Left lobe of liver (tissue), 2 donors: ENCODE measurements at places on chromosomes 3 and 15.
A peak's percentile ranks its signal among the peaks of the same experiment; 100 is the strongest.

DNA sequence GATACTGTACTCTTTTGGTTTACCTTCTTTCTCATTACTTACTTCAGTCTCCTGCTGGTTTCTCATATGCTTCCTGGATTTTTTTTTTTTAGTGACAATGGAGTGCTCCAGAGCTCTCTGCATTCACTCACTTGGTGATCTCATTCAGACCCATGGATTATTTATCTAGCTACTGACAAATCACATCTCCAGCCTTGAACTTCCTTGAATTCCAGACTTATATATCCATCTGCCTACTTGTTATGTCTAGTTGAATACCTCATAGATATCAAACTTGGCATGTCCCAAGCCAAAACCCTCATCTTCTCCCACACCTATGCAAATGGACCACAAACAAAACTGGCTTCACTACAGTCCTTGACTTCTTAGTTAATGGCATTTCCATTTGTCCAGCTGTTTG lies 234.7 kb upstream of the ZPLD1 start:
- no peak for DNase-seq

GRCh38 chr15:62953021-62953420 lies 89.5 kb upstream of the TPM1 start:
- DNase-seq = no peak

- no peak for DNase-seq
These were observed 86.5 kb upstream of the FAM98B start for GRCh38 chr15:38367476-38367875.

DNA sequence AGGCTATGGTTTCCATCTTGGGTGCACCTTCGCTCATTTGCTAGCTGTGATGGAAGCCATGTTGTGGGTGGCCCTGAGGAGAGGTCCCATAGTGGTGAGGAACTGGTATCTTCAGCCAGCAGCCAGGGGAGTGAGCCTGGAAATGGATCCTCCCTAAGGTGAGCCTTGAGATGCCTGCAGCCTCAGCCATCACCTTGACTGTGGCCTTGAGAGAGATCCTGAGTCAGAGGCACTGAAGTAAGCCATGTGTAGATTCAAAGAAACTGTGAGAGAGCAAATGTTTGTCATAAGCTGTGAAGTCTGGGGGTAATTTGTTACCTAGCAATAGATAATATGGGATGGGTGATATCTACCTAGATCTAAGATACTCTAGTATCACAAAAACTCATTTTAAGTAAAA lies 105.3 kb downstream of the SNRK start:
- no peak for DNase-seq

- DNase-seq = no peak
These were observed 3.6 kb upstream of the CHRM5 start for GRCh38 chr15:33964665-33965040.

DNA sequence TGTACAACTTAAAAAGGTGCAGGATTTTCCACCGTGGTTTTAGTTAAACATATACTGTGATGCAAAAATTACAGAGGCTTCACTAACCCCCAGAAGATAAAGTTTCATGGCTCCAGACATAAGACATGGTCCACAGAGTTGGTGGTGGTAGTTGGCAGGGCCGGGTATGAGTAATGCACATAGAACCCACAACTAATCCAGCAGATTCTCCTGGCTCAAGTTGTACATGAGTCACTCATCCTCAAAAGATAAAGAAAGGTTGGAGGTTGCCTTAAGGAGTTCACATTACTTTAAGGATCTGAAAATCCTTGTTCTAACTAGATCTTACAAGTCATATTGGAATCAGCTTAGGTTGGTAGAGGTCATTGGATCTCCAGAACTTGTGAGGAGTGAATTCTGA lies 98.3 kb upstream of the ZBTB20 start:
- no peak for DNase-seq

DNA sequence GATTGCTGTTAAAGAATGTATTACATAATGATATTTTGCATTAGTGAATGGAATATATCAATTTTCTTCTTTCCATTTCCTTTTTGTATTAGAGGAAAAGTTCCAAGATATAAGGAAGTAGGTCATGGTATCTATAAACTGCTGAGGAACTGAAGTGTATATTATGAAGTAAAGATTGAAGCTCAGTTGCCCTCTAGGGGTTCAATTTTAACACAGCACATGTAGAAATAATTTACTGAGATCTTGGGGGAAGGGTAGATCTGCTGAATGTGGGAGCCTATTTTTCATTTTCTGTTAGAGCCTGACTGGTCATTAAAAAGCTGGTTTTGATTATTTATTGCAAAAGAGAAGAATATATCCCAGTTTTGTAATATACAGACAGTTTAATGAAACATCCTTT lies 45.2 kb downstream of the CMC1 start:
- DNase-seq = no peak

DNA sequence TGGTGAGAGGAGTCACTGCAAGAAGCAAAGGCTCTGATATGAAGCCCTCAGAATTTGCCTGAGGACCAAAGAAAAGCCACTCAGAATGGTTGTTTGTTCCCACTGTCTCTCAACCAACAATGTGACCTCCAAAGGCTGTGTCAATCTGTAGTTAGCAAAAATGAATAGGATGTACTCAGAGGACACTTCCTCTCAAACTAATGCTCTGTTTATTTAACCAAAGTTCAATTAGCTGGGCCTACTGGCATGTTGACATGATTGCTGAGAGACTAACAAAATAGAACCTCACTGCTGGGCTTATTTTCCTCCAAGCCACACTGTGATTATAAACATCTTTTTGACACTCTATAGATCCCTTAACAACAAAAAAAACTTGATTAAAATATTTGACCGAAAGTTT lies 522.5 kb downstream of the OCA2 start:
- no peak for DNase-seq

DNA sequence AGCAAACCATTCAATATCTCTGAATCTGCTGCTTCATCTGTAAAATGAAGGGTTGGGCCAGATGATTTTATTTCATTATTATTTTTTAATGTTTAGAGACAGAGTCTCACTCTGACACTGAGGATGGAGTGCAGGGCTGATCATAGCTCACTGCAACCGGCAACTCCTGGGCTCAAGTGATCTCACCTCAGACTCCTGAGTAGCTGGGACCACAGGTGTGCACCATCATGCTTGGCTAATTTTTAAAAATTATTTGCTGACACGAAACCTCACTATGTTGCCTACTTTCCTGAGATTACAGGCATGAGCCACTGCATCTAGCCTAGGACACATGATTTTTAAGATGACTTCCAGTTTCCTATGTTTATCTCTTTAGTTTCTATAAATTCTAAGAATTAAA lies 105.8 kb downstream of the P3H2 start:
- no peak for DNase-seq

DNA sequence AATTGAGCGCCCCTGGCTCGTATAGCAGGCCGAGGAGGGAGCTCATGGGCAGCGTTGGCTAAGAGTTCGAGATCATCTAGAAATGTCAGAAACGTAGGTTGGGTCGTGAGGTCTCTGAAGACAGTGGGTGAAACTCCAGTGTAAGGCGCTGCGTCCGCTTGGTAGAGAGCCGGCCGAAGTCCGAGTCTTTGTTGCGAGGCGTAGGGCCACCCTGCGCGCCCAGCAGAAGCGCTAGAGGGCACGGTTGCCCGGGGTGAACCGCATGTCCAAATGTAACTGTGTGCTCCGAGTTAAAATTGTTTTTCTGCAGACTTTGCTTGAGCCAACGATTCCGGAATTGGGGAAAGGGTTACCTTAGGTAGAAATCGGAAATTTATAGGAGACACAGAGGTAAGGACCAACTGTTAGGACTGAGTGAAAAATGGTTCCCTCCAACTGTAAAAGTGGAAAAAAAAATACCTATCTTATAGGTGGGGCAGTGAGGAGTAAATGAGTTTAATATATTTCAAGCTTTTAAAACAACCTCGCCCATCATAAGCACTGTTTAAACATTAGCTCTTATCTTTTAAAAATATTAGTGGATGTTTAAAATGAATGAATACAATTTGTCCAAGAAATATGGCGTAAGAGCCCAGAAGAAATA lies 993 bp upstream of the SIAH2 start:
- DNase-seq = peak; percentile 84

DNA sequence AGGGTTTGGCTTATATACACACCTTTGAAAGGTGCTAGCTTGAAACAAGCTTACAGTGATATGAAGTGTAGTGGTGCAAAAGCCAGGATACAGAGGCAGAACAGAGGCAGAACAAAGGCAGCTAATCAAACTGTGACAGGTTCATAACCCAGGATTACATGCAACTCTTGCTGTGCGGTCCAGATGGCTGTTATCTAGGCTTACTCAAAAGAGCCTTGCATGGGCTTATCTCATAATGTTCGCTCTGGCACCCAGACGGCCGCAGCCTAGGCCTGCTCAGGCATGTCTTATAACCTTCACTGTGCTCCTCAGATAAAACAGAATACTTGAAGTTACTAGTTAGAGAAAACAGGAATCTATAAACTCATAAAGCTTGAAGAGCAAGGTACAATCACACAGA lies 22.8 kb upstream of the NOX5 start:
- DNase-seq = no peak

DNA sequence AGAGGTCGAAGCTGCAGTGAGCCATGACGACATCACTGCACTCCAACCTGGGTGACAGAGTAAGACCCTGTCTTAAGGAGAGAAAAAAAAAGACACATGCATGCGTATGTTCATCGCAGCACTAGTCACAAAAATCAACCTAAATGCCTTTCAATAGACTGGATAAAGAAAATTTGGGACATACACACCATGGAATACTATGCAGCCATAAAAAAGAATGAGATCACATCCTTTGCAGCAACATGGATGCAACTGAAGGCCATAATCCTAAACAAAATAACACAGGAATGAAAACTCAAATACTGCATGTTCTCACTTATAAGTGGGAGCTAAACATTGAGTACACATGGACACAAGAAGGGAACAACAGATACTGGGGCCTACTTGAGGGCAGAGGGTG lies 53.1 kb downstream of the FSIP1 start:
- DNase-seq = no peak

DNA sequence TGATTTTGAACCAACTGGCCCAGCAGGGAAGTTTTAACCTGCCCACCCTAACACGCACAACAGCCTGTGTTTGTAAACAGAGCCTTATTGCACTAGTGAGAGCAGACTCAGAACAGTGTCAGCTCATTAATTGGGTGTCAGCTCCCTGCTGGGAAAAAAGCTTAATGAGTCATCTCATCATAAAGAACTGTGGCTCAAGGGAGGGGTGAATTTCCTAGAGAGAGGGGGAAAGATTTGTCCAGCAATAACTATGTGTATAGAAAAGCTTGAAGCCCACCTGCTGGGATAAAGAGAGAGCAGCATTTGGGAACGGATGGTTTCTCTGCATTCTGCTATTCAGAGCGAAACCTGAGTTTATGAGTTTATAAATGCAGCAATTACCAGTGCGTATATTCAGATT lies 48.9 kb upstream of the GMNC start:
- DNase-seq = no peak

DNA sequence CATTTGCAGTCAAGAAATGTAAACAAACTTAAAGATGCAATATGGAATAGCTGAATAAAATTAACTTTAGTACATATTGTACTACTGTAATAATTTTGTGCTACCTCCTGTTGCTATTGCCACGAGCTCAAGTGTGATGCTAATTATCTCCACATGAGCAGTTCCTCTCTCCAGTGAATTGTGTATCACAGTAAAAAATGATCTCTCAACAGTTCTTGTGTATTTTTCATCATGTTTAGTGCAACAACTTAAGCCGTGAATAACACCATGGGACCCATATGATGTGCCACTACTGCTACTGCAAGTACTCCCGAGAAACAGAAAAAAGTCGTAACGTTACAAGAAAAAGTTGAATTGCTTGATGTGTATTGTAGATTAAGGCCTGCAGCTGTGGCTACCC lies 12.4 kb downstream of the RIOX2 start:
- DNase-seq = no peak

- DNase-seq = no peak
These were observed 8.4 kb downstream of the ACP3 start for GRCh38 chr3:132325634-132326033.

DNA sequence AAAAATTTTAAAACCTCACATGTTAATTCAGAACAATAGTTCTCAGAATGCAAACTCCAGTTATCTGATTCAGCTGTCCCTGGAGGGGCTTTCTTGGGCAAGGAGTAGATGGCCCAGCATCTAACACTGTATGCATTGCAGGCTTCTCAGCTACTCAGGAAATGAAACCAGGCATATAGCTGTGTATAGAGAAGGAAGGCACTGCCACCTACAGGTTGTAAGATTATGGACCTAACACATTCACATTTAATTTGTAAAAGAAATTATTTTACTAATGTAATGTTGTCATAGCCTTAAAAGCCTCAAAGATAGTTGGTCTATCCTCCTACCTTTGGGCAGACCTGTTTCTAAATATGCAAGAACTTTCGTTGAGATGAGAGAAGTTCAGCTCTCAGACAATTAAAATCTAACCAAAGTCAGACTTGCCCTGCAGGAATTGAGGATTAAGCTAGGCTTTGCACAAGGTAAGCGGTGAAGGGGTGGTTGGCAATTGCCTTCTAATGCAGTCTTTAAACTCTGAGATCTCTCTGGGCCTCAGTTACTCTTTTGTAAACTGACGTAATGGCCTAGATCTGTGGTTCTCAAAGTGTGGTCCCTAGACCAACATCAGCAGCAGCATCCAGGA lies 132.8 kb upstream of the SLC24A5 start:
- no peak for DNase-seq

GRCh38 chr15:53911431-53911830 lies 66.8 kb upstream of the UNC13C start:
- no peak for DNase-seq

- DNase-seq = no peak
These were observed 95.8 kb downstream of the ARNT2 start for GRCh38 chr15:80500021-80500420.

DNA sequence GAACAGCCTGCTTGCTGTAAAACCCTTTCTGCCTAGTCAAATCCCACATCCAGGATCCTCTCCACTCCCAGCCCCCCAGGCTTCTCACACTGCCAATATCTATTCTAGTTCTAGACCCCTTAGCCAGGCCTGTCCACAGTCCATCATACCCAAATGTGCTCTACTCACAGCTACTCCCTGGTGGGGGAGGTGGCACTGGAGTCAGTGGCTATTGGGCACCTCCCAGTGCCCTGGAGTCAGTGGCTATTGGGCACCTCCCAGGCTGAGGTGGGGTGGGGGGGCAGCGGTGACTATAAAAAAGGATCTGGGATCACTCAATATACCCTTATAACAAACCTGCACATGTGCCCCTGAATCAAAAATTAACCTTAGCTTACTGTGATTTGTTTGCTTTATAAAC lies 773 bp upstream of the DISP2 start:
- no peak for DNase-seq

DNA sequence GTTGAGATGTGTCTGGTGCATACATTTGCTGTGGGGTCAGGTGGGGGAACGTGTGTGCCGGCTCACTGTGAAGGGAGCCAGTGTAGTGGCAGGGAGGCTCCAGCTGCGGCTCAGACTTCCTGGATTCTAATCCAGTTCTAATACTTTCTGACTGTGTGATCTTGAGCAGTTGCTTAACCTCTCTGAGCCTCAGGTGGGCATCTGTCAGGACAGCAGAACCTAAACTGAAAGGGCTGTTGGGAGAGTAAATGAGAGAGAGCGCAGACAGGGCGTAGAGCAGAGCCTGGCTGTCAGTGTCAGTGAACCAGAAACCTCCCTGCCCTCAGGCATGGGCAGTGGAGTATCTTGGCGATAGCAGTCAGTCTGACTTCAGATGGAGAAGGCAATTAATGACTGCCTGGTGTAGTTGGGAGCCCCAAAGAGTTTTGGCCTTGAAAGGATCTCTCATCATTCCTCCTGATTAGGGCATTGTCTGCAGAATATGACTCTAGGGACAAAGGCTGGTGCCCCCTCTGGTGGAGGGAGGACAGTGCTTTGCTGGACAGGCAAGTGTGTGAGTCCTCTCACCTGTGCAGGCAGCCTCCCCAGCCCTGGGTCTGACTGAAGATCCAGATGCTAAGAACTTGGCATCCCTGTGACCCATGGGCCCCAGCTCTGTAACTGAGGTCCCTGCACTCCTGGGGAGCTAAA lies 9.6 kb downstream of the KBTBD13 start:
- DNase-seq = no peak
